ENCODE measurements at places on chromosomes 4 and X. TPM values are rescaled to one million over a fixed set of nuclear protein-coding genes. Genes with fewer than 3 reads are reported as not detected.

The HTR2C gene
- not detected for total RNA-seq

The NBDY gene
- total RNA-seq, result 11.7 TPM

The FGG gene
- not detected for total RNA-seq

The FGA gene
- total RNA-seq, result 0.12 TPM

The BMX gene
- 1.9 TPM for total RNA-seq

The USP26 gene
- total RNA-seq, result not detected

The GSTCD gene
- total RNA-seq, result 11.1 TPM

The DGKQ gene
- total RNA-seq, result 7.5 TPM

The DCAF4L1 gene
- total RNA-seq, result 0.12 TPM

The RP2 gene
- 8.9 TPM for total RNA-seq

The GDI1 gene
- 105 TPM for total RNA-seq

The GBA3 gene
- not detected for total RNA-seq
